ENCODE measurements at places on chromosomes 7 and 10.

- no peak for DNase-seq
Measured at GRCh38 chr7:73652541-73652949, 15.1 kb upstream of the VPS37D start.

GRCh38 chr10:60967854-60968484 is 24.0 kb upstream of the RHOBTB1 start:
- no peak for DNase-seq

GRCh38 chr7:70384024-70384423 is 747.9 kb upstream of the GALNT17 start:
- DNase-seq = no peak

- DNase-seq = no peak
Measured at GRCh38 chr10:61899069-61899531, 2.4 kb upstream of the ARID5B start.

- no peak for DNase-seq
Measured at GRCh38 chr7:77484785-77485184, 52.3 kb upstream of the PTPN12 start.

- DNase-seq = no peak
Measured at GRCh38 chr7:16644636-16645592, 640 bp downstream of the ANKMY2 start.

DNA sequence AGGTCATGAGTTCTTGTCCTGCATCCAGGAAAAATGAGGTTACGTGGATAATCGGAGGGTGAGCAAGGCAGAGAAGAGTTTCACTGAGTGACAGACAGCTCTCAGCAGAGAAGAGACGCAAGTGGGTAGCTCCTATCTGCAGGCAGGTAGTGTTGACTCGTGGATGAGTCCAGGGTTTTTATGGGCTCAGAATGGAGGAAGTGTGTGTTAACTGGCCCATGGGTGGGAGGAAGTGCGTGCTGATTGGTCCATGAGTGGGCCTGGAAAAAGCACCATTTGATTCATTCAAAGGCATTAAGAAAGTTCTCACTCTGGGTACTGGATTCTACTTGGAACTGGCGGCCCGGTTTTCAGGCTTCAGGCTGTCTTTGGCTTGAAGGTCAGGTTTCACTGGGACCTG is 4.8 kb upstream of the DMTF1 start:
- DNase-seq = no peak

DNA sequence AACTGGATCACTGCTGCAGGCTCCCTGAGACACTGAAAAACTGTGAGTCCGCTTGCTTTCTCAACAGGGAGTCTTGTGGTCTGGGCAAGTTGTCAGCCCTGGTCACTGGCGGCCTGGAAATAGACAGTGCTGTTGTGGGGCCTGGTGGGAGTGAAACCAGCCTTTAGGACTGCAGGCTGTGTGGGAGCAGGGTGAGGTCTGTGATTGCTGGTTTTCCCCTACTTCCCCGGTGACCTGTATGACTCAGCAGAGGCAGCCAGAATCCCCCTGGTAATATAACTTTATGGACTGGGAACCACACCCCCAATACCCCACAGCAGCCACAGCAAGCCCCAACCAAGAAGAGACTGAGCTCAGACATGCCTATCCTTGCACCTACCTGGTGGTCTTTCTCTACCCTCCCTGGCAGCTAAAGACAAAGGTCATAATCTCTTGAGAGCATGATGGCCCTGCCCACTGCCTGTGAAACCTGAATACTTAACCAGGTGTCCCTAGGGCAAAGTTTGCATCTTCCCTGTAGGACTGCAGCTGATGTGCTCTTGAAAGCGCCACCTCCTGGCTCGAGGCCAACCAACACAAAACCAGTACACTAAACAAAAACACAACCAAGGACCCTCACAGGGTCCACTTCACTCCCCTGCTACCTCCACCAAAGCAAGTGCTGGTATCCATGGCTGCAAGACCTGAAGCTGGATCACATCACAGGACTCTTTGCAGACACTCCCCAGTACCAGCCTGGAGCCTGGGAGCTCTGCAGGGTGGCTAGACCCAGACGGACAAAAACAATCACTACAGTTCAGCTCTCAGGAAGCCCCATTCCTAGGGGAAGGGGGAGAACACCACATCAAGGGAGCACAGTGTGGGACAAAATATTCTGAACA is 7.2 kb upstream of the ADAM22 start:
- no peak for DNase-seq

DNA sequence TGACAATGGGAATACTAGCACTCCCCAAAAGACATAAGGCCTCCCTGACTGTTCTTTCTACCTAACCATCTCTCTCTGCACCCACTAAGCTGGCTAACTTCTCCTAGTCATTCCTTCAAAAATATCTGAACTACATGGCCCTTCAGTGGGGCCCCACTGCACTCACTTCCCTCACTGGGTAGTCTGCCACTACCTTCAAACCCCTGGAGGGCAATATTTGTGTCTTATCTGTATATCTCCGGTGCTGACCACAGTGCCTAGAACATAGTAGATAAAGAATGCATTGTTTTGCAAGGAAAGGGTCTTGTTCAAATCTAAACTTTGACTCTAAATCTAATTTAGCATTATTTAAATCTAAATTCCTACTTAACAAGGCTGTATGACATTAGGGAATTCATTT is 44.3 kb downstream of the CACUL1 start:
- no peak for DNase-seq

- DNase-seq = no peak
Measured at GRCh38 chr10:56547163-56547562, 186.1 kb upstream of the ZWINT start.

DNA sequence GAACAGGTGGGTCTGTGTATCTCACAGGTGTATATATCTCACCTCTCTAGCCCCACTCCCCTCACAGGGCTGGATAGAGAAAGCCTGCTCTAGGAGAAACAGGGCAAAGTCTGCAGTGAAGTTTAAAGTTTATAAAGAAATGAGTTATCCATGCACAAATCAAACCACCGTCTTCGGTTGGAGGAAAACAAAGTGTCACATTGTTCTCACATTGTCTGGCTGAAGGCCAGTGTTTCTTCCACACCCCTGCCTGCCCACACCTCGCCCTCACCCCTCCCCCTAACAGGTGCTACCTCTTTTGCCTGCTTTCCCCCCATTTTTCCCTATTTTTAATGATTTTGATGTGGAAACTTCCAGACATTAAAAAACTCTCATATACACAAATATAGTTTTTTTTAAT is 25.8 kb downstream of the AQP1 start:
- no peak for DNase-seq

GRCh38 chr10:43160046-43160920 is 22.0 kb downstream of the CSGALNACT2 start:
- no peak for DNase-seq

GRCh38 chr10:75957314-75958120 is 526.1 kb downstream of the LRMDA start:
- DNase-seq = no peak

GRCh38 chr7:151243408-151244195 is 4.9 kb downstream of the SMARCD3 start:
- no peak for DNase-seq

DNA sequence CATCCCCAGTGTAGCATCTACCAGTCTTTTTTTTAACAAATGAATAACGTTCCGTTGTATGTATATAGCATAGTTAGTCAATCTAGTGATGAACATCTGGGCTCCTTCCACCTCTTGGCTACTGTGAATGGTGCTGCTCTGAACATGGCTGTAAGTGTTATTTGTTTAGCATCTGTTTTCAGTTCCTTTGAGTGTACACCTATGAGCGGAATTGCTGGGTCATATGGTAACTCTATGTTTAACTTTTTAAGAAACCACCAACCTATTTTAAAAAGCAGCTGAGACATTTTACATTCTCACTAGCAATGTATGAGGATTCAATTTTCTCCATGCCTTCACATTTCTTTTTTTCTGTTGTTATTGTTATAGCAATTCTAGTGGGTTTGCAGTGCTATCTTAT is 178.2 kb downstream of the DNAJC1 start:
- no peak for DNase-seq

Data from esophagus squamous epithelium (tissue), 5 donors.